ENCODE measurements at places on chromosomes 4 and X.

DNA sequence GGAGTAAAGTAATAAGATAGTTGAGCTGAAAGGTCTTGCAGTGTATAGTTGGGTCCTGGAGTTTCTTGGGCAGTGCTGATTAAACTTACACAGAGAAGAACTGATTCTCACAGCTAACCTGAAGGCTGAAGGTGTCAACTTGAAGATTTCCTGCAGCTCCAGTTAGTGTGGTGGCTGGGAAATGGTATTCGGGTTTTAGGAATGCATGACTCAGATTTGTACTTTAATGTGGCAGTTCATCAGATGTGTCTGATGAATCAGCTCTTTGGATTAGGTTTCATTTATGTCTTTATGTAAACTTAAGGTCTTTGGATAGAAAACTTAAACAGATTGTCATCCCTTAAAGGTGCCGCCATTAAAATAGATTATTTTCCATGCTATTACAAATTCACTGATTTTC, 200.0 kb downstream of the IL1RAPL1 start:
- peak; percentile 80 for DNase-seq

DNA sequence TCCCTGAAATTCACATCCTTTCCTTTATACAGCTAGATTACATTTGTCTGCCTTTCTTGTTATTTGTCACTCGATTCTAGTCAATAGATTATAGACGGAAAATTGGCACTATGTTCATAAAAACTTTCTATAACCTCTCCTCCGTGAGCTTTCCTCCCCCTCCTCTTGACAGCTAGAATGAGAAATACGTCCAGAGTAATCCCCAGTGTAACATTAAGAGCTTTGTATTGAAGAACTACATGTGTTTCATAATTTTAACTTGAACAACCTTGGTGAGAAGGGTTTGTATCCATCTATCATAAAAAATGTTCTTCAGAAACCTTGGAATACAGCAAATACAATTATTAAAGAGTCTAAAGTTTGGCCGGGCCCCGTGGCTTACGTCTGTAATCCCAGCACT, 1707.4 kb downstream of the PCDH7 start:
- DNase-seq = no peak

DNA sequence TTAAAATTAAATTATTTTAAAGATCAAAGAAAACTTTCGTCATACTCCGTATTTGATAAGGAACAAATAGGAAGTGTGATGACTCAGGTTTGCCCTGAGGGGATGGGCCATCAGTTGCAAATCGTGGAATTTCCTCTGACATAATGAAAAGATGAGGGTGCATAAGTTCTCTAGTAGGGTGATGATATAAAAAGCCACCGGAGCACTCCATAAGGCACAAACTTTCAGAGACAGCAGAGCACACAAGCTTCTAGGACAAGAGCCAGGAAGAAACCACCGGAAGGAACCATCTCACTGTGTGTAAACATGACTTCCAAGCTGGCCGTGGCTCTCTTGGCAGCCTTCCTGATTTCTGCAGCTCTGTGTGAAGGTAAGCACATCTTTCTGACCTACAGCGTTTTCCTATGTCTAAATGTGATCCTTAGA, at the start of gene CXCL8:
Gene CXCL8 (plus strand): TSS at position 217 of the 426 bp plus-strand sequence. CDS start 90 bp downstream, at position 307.
- peak; percentile 100 for DNase-seq

GRCh38 chrX:40406330-40406859, 174.4 kb upstream of the ATP6AP2 start:
- no peak for DNase-seq

DNA sequence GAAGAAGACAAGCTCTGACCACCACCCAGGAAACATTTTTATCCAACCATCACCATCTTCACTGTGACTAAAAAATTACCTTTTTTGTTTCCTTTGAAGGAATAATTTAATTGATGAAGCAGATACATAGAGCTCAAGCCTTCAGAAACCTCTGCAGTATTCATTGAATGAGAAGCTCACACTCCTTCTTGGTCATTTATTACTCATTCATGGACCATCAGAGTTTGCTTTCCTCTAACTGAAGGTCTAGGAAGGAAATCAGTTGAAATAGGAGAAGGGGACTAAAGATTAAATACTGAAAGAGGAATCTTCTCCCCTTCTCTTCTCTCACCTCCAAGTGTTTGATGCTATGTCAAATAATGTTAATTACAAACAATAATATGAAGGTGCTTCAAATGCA, 290.6 kb upstream of the KLF3 start:
- DNase-seq = no peak

DNA sequence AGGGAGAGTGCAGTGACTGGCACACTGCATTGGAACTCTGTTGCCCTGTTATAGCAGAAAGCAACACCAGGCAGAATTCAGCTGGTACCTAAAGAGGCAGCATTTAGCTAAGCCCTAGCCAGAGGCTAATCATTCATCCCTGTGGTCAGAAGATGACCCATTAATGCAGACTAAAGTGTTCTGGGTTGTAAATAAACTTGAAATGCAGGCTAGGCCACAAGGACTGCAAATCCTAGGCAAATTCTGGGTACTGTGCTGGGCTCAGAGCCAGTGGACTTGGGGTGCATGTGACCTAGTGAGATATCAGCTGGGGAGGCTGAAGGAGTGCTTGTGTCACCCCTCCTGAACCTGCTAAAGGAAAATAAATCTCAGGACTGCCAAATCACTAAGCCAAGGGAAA, 91.2 kb downstream of the LPAR4 start:
- DNase-seq = peak; percentile 5

GRCh38 chrX:77768787-77769186, 17.2 kb downstream of the ATRX start:
- no peak for DNase-seq
